ENCODE measurements at places on chromosomes 6 and 20.

DNA sequence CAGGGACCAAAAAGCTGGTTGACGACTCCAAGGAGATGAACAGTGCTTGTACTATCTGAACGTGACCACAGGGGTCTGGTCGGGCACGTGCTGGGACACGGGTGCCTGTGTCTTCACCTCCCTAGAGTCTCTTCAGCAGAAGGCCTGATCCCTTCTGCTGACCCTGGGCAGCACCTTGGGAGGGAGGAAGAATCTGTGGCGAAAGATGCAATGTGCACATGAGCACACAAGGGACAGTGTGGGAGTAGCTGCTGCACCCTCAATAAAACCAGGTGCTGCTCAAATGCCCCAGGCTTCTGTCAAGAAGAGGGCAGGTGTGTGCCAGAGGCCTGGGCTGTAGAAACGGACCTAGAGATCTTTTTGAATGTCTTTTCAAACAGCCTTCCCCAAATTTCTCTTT lies 130.6 kb upstream of the THBS2 start:
- no peak for DNase-seq

DNA sequence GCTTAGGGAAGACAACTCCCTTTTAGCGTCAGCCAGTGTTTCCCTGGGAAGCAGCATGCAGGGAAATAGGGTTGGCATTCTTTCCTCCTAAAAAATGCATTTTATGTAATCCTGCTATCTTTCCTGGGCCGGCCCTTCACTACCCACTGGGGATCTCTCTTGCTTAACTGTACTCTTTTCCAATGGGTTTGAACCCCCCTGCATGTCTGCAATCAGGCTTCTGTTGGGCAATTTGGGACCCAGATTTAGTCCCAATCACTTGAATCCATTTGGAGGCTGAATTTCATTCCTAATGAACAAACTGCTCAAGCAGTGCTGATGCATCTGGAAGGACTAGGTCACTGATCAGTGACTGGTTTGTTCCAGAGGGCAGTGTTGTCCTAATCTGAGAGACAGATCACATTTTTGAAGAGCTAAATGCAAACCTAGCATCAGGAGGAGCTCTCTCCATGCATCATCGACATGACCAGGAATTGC lies 152.0 kb downstream of the TSHZ2 start:
- no peak for DNase-seq

DNA sequence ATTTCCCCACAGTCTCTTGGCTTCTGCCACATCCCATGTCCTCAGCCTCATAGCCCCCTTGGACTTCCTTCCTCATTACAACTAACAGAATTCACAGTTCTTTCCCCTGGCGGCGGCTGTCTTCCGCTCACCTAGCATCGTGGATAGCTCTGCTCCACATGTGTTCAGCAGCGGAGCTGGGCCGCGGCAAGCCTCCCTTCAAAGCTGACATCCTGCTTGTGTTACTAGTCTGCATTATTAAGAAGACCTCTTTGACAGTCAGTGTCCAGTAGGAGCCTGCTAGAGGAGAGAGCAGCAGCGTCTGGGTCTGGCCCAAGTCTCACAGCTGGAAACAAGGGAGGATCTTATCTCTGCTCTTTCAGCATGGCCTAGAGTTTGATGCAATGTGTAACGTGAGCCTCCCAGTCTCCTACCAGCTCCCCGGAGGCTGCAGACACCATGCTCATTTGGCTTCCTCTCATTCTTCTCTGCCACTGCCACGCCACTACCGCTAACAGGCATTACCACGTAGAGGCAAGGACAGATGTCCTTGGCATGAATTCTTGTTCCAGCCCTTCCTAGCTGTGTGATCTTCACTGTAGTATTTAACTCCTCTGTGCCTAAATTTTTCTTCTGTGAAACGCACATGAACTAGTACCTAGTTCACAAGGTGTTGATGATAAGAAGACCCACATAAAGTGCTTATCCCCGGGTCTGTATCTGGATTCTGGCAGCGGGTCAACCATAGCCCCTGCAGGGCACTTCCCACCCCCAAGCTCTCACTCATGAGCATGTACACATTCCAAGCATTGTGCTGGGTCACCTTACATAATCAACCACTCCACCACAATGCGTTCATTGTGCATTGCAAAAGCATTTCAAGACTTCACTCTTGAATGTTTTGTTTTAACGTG lies 107.1 kb upstream of the BACH2 start:
- DNase-seq: no peak

- DNase-seq: no peak
These were observed 195.5 kb downstream of the JARID2 start for GRCh38 chr6:15441215-15441868.

DNA sequence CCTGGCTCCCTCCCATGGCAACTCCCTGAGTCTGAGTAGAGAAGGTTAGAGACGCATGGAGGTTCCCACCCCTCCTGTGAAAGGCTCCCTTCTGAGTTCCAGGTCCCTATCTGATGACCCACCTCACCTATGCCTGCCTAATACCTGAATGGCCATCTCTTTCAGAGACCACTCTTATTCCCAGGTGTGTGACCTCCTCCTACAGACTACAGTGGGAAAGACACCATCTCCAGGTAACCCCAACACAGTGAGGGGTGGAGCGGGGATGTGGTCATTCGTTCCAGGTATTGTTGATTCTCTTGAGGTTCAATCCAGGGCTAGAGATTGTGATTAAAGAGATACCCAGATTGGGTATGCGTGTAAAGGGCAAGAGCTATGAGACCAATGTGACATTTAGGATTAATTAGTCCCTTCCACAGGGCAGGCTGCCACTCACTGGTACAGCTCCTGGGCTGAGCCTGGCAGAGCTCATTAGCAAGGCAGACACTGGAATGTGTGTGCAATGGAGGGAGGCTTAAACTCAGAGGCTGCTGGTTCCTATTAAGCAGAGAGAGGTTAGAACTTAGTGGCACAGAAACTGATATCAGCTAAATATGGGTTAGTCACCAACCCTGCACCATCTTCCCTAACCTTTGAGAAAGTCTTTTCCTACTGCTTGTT lies 46.5 kb upstream of the IER3 start:
- no peak for DNase-seq

- no peak for DNase-seq
These were observed 35.6 kb upstream of the RPS6KA2 start for GRCh38 chr6:166662690-166663089.

DNA sequence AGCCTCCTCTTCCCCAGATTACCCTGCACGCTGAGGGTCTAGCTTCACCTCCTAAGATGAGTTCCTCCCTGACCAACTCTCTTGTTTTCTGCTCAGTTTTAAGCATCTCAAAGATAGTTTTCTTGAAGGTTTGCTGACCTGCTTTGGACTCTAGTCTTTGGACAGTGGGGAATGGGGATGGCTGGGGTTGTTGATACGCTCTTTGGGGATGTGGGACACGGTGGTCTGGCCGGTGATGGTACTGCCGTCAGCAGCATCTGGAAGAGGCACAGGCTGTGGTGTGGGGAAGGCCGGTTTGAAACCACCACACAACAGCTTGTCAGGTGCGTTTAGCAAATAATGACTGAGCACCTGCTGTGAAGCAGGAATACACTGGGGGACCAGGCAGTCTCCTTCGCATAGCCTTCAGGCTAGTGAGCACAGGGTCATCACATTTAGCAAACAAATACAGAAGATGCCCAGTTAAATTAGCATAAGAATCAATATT lies 94.1 kb downstream of the TMEM242 start:
- DNase-seq: no peak

GRCh38 chr20:57450419-57450818 lies 59.2 kb downstream of the RBM38 start:
- DNase-seq: peak; percentile 55

GRCh38 chr6:30238178-30238795 lies 25.1 kb upstream of the TRIM26 start:
- DNase-seq: peak; percentile 58

DNA sequence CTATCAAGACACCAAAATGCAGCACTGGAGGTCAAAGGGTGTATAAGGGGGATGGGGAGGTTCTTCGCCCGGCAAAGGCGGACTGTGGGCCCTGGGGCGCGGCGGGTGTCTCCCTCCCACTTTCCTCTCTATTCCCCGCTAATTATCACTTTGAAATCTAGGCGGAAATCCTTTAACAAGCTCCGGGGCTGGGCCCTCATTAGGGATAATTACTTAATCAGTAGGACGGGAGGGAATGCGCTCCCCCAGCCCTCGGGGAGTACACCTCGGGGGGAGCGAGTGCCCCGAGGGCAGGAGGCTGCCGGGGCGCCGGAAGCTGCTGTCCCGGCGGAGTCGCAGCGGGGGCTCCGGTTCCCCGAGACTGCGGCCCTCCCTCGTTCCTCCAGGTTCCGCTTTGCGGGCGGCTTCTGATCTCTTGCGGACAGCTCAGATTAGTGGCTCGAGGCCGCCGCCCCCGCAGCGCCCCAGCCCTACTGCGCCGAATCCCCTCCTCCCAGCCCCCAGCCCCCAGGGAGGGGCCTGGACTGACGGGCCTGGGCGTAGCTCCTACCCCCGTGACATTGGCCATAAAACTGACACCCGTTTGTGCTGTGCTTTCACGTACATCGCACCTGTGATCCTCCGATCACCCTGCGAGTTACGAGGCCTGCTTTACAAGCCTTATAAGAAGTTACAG lies 14.7 kb downstream of the MUCL3 start:
- DNase-seq: peak; percentile 80

- peak; percentile 48 for DNase-seq
These were observed 12.0 kb downstream of the XRN2 start for GRCh38 chr20:21315138-21315537.
